Activated CD4-positive, alpha-beta T cell treated with anti-CD3 and anti-CD28 coated beads, Interleukin-2, amount 50 U/mL, for 1 hour (primary cell): ENCODE measurements at places on chromosomes 1 and 21.

- no peak for DNase-seq
Observed at GRCh38 chr1:91015794-91016550, 5.9 kb downstream of the ZNF644 start.

- DNase-seq: no peak
Observed at GRCh38 chr1:91806181-91806768, 79.7 kb downstream of the TGFBR3 start.

- DNase-seq: no peak
Observed at GRCh38 chr1:40796939-40797667, 13.5 kb downstream of the KCNQ4 start.

GRCh38 chr1:79811173-79811572 lies 804.6 kb upstream of the ADGRL4 start:
- no peak for DNase-seq

DNA sequence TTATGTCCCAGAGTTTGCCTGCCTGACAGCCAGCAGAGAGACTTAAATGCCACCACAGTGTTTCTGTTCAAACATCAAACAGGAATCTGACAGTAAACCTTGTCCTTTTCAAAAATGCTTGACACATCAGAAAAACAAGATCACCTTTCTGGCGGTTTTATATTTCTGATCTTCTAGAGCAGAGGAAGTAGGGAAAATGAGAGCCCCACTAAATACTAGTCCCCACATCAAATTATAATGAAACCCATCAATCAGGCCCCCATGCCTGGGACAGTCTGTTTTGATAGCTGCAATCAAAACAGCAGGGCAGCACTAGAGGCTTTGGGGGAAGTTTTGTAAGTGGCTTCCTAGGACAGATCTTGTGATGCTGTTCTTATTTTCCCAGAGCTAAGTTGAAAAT lies 129.3 kb downstream of the CNIH3 start:
- DNase-seq: no peak

DNA sequence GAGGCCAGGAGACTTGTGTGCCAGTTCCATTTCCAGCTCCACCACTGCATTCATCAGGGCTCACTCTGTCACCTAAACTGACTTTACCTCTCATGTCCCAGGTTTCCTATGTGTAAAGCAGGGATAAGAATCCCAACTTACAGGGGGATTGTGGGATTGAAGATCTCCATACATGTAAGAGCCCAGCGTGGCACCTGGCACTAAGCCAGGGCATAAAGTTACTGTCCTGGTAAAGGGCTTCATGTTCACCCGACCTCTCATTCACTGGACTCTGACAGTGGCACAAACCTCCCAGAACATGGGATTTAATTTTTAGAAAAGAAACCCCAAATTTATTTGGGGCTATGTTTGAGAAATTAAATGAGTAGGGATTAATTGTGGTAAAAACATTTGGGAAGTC lies 8.9 kb upstream of the IGFN1 start:
- no peak for DNase-seq

DNA sequence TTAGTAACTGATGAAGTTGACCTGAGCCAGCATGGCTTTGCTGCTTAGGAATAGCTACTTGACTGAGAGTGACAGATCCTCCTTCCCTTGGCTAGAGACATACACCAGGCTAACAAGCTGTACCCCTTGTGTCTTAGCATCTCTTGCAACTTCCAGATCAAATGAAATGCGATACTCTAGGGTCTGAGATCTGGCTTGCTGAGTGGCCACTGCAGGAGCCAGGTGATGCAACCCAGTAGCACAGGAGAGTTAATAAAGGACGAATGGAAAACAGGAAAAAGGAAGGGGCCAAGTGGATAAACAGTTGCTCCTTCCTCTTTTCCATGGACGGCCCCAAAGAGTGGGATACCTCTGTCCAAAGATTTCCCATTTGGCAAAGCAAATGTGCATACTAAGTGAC lies 38.2 kb downstream of the ASTN1 start:
- DNase-seq: no peak

DNA sequence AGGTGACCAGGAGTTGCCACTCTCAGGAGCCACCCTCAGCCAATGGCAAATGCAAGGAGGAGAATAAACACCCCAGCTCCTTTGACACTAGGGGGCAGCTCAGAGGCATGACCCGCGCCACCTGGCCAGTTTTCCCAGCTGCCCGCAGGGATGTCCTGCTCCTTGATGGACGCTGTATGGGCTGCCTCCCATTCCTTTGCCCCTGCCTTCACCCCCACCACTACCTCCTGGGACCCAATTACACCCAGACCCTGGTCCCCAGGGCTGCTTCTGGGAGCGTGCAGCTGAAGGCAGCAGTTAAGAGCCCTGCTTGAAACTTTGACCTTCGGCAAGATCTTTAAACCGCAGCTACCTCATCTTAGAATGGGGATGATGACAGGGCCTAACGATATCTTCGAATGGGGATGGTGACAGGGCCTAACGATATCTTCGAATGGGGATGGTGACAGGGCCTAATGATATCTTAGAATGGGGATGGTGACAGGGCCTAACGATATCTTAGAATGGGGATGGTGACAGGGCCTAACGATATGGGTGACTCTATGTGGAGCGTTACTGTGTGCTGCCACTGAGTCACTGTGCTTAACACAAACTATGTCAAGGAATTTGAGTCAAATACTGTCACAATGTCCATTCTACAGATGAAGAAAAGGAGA lies 163.0 kb upstream of the KAZN start:
- no peak for DNase-seq

DNA sequence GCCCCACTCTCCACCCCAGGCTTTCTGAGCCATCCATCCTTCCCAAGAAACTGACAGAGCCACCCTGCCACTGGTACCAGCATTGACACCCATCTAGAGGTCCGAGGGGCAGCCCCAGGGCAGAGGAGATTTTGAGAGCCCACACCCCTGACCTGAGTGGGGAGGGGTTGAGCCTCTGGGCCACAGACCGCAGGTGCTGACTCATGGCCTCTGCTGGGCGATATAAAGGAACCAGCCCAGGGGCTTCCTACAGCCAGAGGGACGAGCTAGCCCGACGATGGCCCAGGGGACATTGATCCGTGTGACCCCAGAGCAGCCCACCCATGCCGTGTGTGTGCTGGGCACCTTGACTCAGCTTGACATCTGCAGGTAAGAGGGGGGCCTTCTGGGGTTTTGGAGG lies at the start of gene PADI4:
Gene PADI4, plus strand, starts transcription at position 252 of the 400 bp plus-strand sequence. Its CDS starts 26 bp downstream, at position 278.
- no peak for DNase-seq

DNA sequence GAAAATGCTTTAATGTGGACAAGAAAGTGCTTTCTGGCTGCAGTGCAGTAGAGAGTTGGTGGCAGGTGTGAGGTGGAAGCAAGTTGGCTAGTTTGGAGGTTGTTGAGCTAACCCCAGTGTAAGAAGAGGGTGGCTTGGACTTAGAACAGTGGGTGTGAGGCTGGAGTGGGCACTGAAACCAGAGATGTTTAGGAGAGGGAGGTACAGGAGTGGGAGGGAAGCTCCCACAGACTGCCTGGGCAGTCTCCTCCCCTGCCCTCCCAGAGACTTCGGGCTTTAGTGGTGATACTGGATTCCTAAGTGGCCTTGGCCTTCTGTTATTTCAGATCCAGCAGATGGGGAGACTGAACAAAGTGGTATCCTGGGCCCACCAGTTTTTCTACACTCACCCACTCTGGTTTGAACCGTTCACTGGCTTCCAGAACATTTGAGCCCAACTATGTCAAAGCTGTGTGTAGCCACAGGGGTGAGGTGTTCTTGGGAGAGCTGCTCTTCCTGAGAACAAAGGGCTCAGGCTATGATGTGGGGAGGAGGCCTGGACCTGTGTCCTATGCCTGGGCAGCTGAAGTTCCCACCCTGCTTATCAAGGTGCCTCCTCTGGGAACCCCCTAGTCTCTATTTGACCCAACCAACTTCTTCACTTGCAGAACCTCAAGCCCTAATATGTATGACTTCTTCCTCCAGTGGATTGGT lies 19.9 kb upstream of the CYP4A11 start:
- no peak for DNase-seq

DNA sequence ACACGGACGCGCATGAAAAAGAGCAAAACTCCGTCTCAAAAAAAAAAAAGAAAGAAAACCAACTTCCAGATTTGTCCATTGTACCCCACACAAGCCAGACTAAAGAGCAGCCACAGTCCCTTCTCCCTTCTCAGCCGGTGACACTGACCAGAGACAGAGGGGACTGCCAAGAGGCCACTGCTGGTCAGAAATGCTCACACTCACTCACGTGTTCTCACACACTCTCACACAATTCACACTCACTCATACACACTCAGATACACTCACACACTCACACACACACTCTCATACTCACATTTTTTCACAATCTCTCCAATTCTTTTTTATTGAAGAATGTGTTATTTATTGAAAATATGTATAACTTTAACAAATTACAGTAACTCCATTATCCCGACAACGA lies 90.8 kb upstream of the RAB4A start:
- no peak for DNase-seq

DNA sequence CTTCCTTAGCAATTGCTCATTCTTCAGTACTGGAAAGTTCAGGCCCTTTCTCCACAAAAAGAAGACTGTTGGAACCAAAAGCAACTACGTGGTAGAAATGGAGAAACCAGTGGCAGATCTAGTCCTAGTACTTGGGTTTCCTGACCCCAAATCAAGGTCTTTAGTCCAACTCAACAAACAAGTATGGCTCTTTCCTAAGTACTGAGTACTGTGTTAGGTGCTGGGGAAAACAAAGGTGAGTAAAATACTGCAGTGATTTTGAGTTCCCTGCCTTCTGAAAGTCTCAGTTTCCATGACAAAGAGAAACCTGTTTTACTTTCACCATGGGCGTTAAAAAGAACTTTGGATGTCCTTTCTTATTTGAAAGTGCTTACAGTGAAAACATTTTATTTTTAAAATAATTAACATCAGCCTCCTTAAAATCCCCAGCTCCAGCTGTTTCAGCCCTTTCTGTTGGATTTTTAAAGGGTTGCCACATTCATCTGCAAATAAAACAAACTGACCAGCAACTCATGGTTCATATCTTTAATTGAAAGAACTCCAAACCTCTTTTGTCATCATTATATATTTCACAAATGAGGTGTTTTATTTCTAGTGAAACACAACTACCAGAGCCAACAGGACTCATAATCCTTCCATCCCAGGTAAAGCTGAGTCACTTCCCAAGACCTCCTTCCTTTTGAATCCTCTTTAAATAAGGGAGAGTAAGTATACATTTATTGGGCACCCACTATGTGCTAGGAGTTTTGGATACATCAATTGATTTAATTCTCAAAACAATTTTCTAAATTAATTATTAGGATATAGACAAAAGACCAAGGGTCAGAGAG lies 35.4 kb downstream of the PLPP3 start:
- no peak for DNase-seq

DNA sequence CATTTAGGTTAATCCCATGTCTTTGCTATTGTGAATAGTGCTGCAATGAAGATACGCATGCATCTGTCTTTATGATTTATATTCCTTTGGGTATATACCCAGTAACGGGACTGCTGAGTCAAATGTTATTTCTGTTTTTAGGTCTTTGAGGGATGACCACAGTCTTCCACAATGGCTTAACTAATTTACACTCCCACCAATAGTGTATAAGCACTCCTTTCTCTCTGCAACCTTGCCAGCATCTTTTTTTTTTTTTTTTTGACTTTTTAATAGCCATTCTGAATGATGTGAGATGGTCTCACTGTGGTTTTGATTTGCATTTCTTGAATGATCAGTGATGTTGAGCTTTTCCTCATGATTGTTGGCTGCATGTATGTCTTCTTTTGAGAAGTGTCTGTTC lies 33.5 kb downstream of the ASH1L start:
- DNase-seq: no peak

DNA sequence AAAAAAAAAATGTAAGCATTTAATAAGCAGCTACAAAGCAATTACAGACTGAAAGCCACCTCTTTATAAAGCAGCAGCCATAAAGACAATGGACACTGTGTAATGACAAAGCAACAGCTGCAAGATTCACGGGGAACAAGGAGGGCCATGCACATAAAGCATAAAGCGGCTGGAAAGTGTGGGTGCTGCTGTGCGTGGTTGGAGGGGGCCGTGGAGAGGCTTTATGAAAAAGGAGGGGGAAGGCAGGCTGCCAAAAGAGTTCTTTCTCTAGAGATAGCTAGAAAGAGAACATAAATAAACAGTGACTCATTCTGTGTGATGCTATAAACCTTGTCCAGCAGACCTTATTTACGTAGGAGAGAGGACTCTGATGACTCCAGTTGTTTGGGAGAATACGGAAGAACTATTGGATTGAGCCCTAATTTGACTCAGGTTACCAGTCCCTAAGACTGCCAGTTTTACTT lies 49.3 kb downstream of the ADAMTS1 start:
- DNase-seq: no peak

DNA sequence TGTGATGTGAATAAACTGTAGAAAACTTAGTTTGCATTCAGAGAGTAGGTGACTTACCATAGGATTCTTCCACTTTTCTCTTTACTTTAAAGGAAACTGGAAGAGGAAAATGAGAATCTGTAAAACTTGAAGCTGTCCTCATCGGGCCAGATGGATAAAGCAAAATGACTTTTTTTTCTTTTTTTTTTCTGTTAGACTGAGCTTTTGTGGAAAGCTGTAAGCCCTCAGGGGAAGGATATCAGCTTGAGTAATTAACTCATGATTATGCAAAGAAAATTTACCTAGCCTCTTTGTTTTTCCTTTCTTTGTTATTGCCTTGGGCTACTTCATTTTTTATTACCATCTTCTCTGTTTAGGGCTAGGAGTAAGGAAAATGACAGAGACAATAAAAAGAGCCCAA lies 53.4 kb downstream of the DPH5 start:
- DNase-seq: no peak

GRCh38 chr1:182752077-182752988 lies 37.2 kb upstream of the NPL start:
- no peak for DNase-seq

DNA sequence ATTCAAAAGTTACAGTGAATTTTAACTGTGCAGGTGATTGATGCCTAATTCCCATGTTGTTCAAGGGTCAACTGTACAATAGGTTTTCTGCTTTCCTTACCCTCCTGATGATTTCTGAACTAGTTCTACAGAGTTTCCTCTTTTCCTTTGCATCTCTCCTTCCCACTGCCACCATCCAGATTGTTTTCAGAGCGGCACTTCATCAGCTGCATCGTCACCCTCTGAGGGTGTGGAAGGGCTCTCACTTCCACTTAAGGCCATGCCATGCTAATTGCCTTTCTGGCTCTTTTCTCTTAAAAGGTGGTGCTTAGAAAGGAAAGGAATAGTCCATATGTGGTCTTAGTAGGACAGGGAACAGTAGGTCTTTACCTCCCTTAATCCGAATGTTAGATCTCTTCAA lies 39.1 kb downstream of the DISC1 start:
- DNase-seq: no peak

DNA sequence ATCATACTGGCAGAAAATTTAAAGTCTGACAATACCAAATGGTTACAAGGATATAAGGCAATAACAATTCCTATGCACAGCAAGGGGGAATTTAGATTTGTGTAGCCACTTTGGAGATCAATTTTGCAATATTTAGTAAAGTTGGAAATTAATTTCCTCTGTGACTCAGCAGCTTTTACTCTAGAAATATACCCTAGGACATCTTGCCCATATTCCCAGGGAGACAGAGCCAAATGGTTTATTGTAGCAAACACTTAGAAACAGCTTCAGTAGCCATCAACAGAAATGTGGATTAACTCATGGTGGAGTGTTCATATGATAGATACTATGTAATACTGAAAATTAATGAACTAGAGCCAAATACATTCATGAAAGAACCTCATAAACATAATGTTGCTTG lies 104.6 kb downstream of the BACH1 start:
- DNase-seq: no peak

GRCh38 chr1:60359431-60359830 lies 285.9 kb upstream of the C1orf87 start:
- DNase-seq: no peak

GRCh38 chr1:107972391-107973180 lies 7.6 kb upstream of the VAV3 start:
- DNase-seq: no peak

GRCh38 chr1:212591922-212592321 lies 16.6 kb upstream of the ATF3 start:
- no peak for DNase-seq
